Muscle of arm (tissue), 14 donors: ENCODE measurements at places on chromosomes 11 and 22. TPM values are rescaled to one million over a fixed set of nuclear protein-coding genes. Genes with fewer than 3 reads are reported as not detected.

The KLHL35 gene
- 2.9 TPM for polyA plus RNA-seq

The PHRF1 gene
- polyA plus RNA-seq: 15.6 TPM

The HTR3B gene
- polyA plus RNA-seq: not detected

DNA sequence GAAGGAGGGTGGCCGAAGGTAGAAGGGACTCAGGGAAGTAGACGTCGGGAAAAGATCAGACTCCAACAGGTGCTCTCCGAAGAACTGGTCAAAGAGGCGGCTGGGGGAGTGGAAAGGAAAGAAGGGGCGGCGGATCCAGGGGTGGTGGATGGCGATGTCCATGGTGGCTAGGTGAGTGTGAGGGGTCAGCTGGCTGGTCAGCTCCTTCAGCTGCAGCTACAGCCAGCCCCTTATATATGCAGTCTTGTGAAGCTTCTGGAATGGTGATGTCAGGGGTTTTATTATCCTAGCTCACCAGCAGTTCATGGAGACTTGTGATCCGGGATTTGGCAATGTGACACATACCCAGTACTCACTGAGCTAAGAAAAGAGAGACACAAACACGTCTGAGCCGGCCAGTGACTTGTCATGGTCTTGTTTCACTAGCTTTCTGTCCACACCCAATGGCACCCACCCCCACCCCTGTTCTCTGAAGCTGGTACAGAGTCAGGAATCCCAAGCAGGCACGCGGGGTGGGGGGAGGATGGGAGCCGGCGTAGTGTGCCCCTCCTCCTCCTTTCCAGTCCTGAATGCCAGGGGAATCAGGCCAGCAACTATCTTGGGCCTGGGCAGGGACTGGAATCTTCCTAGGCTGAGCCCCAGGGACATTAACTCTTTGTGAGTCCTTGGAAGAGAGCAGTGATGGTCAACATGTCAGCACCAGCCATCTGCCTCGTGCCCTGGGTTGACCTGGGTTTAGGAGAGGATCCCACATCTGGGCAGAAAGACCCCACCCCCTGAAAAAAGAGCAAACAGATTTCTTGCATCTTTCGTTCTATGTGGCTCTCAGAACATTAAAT is at the start of gene CRYAB:
Gene CRYAB (minus strand): TSS at position 208 of the 839 bp plus-strand sequence. CDS start 46 bp downstream, at position 162.
- peak; percentile 84 for DNase-seq

DNA sequence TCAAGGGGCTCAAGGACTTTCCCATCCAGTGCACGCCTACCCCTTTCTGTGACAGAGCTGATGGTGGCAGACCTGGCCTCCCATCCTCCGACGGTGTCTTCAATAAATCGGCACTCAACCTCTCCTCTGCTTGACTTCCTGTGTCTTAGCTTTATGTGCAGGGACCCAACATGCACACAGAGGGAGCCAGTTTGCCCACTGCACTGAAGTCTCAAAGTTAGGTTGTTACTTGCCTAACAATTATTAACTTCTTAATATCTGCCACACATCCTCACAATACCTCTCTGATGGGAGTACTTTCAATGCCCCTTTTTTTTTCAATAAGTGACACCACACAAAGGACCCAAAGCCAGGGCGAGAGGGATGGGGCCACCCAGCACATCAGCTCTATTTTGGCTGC is 3.6 kb downstream of the IZUMO1R start:
- no peak for DNase-seq

- DNase-seq: no peak
Measured at GRCh38 chr11:125268611-125269010, 104.1 kb downstream of the PKNOX2 start.

DNA sequence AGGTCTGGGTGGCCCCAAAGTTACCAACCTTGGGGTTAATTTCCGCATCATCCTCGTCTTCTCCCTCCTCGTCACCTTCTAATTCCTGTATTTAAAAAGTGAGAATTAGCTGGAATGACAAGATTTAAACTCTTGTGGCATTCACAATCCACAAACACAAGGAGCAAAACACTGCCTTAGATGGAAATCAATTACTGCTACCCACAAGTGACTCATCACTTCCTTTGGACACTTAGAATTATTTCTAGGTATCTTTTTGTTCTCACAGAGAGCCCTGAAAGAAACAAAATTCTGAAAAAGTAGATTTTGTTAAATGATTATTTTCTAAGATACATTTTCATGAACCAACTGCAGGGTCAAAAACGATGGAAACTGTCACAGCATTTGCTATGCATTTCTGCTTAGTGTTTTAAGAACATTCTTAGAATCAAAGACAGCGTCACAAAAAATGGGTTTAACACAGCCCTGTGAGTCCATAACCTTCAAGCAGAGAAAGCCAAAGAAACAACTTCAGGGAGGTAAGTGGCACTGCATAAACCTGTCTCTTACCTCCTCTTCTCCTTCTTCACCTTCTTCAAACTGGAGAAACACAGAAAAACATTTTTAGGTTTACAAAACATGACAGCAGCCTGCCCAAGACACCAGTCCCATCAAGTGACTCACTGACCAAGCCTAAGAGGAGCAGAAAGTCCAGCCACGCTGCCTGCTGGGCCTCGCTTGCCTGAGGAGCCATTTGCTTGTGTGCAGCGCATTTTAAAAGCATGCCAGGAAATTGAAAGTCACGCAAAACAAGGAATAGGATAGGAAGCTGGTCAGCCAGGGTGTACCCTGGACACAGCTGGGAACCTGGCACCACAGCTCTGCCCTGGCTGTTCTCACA is 22.3 kb upstream of the PHLDA2 start:
- no peak for DNase-seq

- DNase-seq: no peak
Measured at GRCh38 chr22:50473855-50474671, 772 bp downstream of the SBF1 start.

DNA sequence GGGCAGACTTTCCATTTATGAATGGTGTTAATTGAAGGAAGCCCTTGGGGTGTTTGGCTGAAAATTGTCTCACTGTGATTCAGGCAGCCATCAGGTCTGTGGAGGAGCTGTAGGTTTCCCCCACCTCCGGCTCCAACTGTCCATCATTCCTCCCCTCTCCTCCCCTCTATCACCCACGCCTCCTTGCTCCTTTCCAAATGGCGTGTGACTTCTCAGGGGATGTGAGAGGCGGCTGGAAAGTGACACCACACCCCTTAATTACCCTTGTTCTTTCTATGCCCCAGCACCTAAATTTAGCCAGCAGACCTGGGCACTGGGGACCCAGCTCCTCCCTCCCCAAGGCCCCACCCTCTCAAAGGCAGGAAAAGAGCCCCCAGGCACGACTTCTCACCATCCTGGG is 38.1 kb upstream of the SYT7 start:
- DNase-seq: no peak
